ENCODE measurements at places on chromosomes 13 and 19.

- DNase-seq: no peak
Observed at GRCh38 chr13:112814905-112815585, 125.2 kb downstream of the ATP11A start.

- DNase-seq: no peak
Observed at GRCh38 chr19:19587771-19588170, 30.7 kb downstream of the PBX4 start.

DNA sequence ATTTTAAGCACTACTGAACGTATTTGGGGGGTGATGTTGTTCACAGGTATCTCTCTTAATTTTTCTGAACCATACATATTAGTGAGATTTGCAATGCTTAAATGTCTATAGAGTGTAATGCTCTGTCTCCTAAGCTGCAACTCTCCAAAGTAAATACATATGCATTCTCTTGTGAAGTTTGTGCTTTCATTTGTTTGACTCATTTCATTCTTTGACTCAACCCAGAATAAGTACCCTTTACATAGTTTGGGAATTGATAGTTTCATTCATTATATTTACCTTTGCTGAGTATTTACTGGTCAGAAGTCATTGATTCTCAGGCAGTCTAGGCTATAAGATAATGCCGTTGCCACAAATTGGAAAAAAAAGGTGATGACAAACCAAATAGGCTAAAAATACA is 406.9 kb downstream of the FGF9 start:
- no peak for DNase-seq

DNA sequence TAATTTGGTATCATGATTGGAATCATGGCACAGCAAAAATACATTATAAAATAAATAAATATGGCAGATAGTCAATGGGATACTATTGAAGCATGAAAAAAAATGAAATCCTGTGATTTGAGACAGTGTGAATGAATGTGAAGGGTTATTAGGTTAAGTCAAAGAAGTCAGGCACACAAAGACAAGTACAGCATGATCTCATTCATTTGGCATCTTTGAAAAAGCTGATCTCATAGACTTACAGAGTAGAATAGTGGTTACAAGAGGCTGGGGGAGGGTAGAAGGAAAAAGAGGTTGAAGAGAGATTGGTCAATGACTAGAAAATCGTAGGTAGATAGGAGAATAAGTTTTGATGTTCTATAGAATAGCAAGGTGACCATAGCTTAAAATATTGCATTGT is 295.1 kb upstream of the SLITRK5 start:
- no peak for DNase-seq

DNA sequence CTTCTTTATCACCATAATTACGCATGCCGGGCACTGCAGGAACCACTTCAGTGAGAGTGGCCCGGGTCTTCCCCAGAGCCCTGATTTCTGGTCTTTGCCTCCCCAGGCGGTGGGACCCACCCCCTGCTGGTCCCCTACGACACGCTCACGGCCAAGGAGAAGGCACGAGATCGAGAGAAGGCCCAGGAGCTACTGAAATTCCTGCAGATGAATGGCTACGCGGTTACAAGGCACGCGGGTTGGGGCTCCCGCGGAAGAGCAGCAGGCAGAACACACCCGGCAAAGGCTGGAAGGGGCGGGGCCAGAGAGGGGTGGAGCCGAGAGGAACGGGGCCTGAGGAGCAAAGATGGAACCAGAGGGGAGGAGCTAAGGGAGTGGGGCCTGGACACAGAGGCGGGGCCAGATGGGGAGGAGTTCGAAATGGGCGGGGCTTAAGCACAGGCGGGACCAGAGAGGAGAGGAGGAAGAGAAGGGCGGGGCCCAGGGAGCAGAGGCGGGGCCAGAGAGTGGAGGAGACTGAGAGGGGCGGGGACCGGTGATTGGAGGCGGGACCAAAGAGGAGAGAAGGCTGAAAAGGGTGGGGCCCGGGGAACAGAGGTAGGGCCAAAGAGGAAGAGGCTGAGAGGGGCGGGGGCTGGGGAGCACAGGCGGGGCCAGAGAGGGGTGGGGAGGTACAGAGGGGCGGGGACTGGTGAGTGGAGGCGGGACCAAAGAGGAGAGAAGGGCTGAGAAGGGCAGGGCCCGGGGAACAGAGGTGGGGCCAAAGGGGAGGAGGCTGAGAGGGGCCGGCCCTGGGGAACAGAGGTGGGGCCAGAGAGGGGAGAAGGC is 73.4 kb downstream of the RYR1 start:
- DNase-seq: peak; percentile 73

GRCh38 chr13:78816592-78816991 is 157.6 kb upstream of the OBI1 start:
- no peak for DNase-seq

DNA sequence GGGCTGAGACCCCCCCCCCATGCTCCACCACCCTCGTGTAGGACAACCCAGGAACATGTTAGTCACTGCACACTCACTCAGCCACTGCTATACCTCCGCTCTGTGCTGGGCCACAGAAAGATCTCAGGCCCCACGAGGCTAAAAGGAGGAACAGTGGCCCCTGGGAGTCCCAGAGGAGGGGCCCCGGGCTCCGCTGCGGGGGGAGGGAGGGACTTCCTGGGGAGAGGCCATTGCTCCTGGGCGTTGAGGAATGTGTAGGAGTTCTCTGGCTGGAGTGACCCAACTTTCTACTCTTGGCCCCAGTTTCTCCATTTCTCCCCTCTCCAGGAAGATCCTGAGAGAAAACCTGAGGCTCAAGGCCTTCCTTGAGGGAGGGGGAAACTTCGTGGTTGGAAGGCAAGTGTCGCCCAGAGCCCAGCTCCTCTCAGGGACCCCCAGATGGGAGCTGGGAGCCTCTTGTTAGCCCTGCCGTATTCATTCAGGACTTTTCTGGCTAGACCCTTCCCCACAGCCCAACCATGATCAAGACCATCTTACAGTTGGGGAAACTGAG is 13.6 kb downstream of the ONECUT3 start:
- DNase-seq: no peak

DNA sequence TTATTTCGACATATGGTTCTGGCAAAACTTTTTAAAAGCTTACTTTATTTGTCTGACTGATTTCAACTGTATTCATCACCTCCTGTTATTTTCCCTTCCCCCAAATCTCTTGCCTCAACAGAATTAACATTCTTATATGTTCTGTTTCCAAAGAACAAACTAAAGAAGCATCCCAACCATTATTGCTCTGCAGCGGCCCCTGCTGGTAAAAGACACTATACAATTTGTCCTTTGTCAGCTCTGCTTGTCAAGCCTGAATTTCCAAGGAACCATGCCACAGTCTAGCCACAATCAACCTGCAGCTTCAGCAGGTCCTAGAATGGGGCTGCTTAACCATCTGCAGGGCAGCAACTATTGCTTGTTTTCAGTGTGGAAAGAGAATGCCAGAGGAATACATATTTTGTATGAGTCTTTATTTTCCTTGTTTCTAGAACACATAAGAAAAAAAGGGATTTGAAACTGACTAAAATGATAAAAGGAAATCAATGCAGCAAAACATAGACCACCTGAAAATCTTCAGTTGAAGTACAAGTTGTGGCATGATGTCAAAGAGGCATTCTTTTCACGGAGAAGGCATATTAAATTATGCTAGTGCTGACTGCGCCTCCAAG is 845.3 kb downstream of the DIAPH3 start:
- no peak for DNase-seq

DNA sequence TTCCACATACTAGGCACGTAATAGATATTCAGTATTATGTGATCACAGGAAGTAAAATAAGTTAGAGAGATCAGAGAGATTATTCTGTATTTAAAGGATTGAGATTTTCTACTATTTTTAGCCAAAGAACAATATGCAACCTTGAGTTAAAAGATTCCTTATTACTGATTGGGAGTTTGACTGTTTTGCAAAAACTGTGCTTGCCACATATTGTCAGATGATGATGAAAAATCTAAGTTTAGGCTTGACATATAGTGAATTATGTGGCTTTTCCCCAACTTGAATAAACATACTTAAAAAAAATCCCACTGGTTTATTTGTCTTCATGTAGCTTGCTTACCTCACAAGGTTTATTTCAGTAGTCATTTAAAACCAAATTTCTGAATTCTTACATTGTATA is 194.4 kb downstream of the KCNRG start:
- no peak for DNase-seq

DNA sequence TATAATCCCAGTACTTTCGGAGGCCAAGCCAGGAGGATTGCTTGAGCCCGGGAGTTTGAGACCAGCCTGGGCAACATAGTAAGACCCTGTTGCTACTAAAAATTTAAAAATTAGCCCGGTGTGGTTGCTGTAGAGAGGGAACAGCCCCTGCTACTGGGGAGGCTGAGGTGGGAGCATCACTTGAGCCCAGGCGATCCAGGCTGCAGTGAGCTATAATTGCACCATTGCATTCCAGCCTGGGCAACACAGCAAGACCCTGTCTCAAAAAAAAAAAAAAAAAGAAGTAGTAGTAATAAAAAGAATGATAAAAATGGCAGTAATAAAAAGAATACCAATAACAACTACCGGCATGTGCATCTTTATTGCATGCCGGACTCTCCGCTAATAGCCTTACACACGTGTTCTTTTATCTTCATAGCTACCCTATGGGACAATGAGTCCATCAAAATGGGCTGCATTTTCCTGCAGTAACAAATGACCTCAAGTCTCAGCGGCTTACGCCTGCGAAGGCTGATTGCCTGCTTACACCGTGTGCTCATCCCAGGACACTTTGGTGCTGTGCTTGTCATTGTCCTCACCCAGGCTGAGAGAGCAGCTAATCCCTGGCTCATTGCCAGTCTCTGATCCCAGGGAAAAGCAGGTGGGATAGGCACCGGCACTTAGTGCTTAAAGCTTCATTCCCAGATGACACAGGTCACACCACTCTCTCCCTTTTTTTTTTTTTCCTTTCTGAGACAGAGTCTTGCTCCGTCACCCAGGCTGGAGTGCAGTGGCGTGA is 14.4 kb upstream of the SYCN start:
- DNase-seq: no peak

DNA sequence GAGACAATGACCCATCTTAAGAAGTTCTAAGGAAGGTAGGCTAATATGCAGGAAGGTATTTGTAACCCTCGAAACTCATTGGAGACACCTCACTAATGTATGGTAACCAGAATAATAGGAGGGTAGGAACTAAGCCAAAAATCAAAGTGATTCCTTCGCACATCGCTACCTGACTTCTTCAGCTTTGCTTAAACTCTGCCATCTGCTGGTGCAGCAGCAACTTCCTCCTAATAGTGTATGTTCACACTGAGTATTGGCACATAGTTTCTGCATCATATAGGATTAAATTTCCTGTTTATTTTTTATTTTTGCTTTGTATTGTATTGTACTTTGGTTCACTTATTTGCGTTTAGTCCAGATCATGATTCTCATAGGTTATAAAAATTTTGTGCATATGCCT is 676.2 kb downstream of the GPC5 start:
- DNase-seq: no peak
